ENCODE measurements at places on chromosomes 2 and 18. TPM values are rescaled to one million over a fixed set of nuclear protein-coding genes. Genes with fewer than 3 reads are reported as not detected.

Gene TLX2
- total RNA-seq: not detected

Gene KCNE4
- total RNA-seq: 0.95 TPM

Gene DPP4
- total RNA-seq: 6.4 TPM

Gene SCN2A
- total RNA-seq: not detected

Gene KIF5C
- total RNA-seq: 1.3 TPM

Gene SPATA3
- not detected for total RNA-seq

Gene GULP1
- total RNA-seq: 16.0 TPM
